Fibroblast of the aortic adventitia (primary cell): ENCODE measurements at places on chromosomes 11 and 22. TPM values are rescaled to one million over a fixed set of nuclear protein-coding genes. Genes with fewer than 3 reads are reported as not detected.

The NCF4 gene
- not detected in 2 replicates for total RNA-seq

The TRIM51 gene
- total RNA-seq: not detected in 2 replicates

The C11orf42 gene
- total RNA-seq: not detected in 2 replicates

The CHRNA10 gene
- total RNA-seq: 0.57 and 1.1 TPM in 2 replicates

The KCNA4 gene
- 0.27 and 1.4 TPM in 2 replicates for total RNA-seq

The CYP2D6 gene
- total RNA-seq: not detected in 2 replicates
